ENCODE measurements at places on chromosomes 5 and 9.

- no peak for DNase-seq
These were observed 49.8 kb downstream of the UIMC1 start for GRCh38 chr5:176956756-176957155.

GRCh38 chr5:172691886-172692285, 50.8 kb downstream of the NEURL1B start:
- DNase-seq = no peak

DNA sequence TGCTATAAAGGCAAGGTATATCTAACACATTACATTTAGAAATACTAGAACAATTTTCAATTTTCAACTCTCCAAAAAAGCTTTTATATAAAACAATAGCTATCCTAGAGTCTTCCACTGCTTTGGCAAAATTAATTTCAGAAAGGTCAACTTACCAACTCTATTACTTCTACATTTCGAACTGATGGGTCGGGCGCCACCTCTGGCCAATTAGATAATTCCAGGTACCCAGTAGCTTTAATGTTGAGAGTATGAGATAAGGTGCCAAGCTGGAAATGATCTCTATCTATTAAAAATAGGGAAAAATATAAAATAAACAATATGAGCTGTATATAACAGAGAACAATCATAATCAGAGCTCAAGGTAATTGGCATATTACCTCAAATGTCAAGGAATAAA, 166.6 kb downstream of the AP3B1 start:
- no peak for DNase-seq

GRCh38 chr9:14213504-14213903, 100.4 kb downstream of the NFIB start:
- DNase-seq = no peak

DNA sequence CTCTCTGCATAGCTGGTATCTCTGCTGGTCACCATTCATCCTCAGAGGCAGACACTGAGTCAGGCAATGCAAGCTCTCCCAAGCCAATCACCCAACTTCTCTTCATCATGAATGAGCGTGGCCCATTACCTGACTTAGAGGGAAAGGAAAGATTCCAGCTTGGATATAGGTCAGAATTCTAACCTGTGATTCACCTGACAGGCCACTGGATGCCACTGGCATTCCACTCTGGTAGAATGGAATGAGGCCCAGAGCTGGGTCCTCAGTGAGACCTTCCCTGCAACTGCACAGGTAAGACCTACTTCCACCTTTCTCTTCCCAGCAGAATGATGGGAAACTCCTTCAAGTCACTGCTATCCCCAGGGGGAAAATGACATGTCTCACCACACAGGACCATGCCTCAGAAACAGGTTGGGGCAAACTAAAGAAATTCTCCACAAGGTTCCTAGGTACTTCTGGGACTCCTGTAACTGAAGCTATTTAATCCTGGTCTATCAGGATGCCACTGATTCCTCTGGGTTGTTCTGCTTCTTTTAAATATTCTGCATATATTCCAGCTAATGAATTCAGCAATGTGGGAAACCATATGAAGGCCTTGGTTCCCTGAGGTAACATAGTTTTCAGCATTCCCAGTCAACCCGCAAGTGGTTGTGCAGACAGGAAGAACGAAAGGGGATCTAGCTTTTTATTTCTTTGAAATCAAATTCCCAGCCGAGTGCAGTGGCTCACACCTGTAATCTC, 62.0 kb downstream of the SUSD1 start:
- no peak for DNase-seq

GRCh38 chr9:19410594-19410993, 1.8 kb downstream of the ACER2 start:
- no peak for DNase-seq

GRCh38 chr9:127130661-127131538, 8.5 kb upstream of the ANGPTL2 start:
- DNase-seq = peak; percentile 77

DNA sequence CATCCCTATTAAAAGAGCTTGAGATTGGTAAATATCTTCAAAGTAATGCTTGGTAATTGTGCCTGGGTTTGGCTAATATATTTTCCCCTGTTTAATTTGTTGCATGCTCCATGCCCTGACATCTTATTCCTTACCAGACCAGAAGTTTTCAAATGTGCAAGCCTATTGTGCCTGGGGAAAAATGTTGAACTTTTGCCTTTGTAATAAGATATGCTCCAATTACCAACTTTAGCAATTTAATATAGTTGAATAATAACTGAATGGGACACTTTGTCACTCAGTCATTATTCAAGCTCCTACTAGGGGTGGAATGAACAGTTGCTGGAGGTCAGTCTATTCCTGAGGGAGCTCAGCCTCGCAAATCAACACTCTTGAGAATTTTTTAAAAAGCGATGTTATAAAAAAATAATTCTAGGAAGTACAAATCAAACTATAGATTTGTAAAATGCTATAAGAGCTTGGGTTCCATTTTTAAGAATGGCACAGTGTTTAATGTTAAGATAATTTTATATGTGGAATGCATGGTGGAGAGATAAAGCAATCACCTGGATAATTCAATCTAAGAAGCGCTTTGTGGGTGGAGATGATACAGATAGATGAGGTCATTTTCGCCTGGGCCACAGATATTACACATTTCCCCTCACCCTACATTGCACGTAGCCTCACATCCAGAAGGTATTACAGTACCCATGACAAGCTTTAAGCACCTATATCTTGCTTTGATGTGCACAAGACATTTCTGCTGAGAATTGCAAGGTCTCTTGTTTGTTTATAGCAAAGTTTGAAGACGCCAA, 231.8 kb downstream of the PIK3R1 start:
- DNase-seq = no peak

DNA sequence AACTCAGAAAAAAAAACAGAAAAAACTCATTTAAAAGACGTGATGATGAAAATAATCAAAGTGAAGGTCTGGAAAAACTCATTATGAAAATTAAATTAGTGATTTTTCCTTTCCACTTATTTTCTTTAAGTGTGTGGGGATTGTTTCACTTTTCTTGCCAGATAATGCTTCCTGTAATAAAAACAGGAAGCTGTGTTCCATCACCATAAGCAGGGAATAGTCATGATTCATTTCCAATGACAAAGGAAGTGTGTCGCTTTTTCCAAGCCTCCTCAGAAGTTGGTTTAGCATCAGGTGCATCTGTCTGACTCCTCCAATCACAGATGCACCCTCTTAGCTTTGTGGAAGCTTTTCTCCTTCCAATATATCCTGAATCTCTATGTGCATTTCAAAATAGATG, 2068.7 kb downstream of the MAT2B start:
- no peak for DNase-seq

GRCh38 chr5:132459983-132460838, 30.4 kb downstream of the IRF1 start:
- no peak for DNase-seq

DNA sequence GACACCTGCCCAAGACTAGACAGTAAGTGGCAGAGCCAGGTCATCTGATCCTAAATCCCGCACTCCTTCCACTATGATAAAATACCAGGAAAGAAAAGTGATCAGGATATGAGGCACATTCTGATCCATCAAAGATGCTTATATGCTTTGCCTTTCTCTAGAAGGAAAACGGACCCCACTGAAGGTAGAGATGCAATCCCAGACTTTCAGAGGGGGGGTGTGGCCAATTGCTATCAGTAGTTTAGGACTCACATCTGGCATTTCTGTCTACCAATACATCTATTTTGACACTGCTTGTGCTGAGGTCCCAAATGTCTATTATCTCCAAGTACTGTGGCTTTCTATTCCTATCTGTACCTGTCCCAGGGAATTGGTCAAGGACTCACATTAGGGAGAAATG, 1.7 kb downstream of the TRIM52 start:
- no peak for DNase-seq

DNA sequence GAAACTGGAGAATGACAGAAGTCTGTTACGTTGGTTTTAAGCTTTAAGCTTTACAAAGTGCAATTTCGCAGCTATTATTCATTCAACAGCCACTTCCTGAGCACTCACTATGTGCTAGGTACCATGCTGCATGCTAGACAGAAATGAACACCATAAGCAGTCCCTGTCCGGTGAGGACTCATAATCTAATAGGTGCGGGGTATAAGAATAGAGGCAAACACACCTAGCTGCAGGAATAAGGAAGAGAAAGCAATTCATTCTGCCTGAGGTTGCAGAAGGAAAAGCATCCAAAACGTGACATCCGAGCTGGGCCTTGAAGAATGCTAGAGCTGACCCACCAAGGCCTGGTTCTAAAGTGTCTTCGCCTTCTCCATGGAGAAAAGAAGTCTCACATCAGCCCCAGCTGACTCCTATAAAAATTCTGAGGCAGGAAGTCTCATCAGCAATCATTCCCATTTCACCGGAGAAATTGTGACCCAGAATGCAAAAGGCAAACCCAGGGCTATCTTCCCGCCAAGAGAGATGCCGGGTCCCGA, 542 bp downstream of the FKBP15 start:
- no peak for DNase-seq

- no peak for DNase-seq
These were observed 31.1 kb upstream of the STXBP1 start for GRCh38 chr9:127580879-127581475.

- peak; percentile 24 for DNase-seq
These were observed 167.5 kb upstream of the CLINT1 start for GRCh38 chr5:158026304-158027031.

- no peak for DNase-seq
These were observed 29.3 kb upstream of the OBP2B start for GRCh38 chr9:133238272-133238850.

DNA sequence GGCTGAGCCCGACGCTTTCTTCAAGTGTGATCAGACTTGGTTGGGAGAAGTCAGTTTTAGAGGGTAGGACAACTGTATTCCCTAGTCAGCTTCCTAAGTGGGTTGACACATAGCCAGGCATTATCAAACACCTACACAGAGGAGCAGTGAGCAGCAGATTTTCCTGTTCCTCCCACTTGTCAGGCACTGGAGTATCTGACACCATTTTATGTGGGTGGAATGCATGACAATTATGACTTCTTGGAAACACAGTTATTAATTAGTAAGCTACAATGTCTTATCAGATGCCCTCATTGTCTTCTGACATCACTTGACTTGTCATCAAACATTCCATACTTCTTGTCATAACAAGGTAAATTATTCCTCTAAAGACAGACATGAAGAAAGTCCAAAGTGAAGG, 124.9 kb downstream of the IRX2 start:
- DNase-seq = no peak

GRCh38 chr9:5843794-5844471, 11.0 kb upstream of the ERMP1 start:
- DNase-seq = no peak

DNA sequence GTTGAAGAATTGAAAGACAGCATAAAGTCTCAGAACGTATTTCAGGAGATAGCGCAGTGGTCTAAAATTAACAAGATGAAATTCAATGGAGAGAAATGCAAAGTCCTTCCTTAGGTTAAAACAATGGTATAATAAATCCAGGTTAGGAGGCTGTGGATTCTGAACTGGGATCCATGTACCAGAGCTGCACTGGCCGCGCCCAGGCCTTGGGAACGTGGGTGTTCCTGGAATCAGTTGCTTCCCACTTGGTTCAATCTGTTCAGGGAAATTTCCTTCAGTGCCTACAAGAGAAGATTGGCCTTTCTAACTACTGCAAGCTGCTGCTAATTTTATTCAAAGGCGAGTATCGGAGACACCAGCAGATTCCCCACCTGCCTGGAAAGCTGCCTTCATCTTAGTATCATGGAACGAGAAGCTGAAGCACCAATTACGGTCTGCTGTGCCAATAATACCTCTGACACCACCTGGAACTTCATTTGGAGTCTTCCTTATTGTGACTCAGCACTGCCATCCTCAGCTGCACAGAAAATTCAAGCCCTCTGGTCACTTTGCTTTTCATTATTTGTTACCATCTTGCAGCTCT, 14.3 kb upstream of the CTNND2 start:
- no peak for DNase-seq

DNA sequence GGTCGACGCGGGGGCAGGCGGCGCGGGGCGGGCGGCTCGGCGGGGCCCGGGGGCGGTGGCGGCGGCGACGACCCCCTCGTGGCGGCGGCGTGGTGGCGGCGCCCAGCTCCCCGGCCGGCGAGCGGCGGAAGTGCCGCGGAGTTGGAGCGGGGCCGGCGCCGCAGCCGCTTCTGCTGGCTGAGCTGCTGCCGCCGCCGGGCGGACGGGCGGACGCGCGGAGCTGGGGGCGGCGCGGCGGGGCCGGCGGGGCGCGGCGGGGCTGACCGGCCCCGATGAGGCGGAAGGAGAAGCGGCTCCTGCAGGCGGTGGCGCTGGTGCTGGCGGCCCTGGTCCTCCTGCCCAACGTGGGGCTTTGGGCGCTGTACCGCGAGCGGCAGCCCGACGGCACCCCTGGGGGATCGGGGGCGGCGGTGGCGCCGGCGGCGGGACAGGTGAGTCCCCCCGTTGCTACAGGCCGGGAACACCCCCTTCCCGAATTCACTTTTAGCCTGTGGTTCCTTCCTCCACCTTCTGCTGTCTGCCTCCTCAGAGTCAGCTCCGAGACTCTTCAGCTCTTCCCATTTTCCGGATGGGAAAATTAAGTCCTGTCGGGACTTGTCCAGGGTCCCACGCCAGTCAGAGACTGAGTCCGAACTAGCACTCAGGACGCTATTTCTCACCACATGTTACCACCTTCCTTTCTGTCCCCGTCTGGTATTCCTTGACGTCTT, at the start of gene GALNT10:
Gene GALNT10 (plus strand): TSS at position 139 of the 710 bp plus-strand sequence. CDS start 134 bp downstream, at position 273.
- DNase-seq = no peak

- DNase-seq = no peak
These were observed 6.3 kb downstream of the IGIP start for GRCh38 chr5:140131967-140132409.

GRCh38 chr5:109704282-109704952, 14.7 kb downstream of the MAN2A1 start:
- DNase-seq = no peak

DNA sequence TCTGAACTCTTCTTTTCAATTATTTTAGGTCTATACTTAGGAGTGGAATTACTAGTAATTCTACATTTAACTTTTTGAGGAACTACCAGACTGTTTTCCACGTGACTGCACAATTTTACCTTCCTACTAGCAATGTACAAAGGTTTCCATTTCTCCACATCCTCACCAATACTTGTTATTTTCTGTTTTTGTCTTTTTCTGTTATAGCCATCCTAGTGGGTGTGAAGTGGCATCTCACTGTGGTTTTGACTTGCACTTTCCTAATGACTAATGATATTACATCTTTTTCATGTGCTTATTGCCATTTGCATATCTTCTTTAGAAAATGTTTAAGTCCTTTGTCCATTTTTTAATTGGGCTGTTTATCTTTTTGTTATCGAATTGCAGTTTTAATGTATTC, 136.9 kb upstream of the EGFLAM start:
- no peak for DNase-seq

GRCh38 chr9:114003351-114003750, 74.7 kb downstream of the AMBP start:
- DNase-seq = no peak

DNA sequence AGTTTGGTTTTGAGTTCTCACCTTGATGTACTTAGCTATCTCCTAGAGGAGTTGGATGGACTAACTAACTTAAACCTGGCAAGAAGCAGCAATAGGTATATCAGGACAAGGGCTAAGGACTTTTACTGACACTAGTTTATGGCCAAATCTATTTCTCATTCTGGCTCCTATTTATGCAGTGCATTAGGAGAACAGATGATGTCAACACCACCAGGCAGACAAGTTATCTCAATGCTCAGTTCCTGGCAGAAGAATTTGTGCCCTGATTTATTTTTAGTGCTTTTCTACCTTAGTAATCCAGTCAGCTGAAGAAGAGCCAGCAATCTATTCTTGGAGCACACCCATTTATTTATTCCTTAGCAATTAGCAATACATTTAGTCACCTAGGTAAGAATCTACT, 30.7 kb upstream of the MYOT start:
- no peak for DNase-seq

GRCh38 chr5:60710362-60710761, 10.4 kb upstream of the DEPDC1B start:
- DNase-seq = no peak

- no peak for DNase-seq
These were observed 16.7 kb upstream of the COMMD10 start for GRCh38 chr5:116068028-116068632.

All from dorsolateral prefrontal cortex (tissue), 122 donors.